ENCODE measurements at places on chromosomes 6 and 20. TPM values are rescaled to one million over a fixed set of nuclear protein-coding genes. Genes with fewer than 3 reads are reported as not detected.

DNA sequence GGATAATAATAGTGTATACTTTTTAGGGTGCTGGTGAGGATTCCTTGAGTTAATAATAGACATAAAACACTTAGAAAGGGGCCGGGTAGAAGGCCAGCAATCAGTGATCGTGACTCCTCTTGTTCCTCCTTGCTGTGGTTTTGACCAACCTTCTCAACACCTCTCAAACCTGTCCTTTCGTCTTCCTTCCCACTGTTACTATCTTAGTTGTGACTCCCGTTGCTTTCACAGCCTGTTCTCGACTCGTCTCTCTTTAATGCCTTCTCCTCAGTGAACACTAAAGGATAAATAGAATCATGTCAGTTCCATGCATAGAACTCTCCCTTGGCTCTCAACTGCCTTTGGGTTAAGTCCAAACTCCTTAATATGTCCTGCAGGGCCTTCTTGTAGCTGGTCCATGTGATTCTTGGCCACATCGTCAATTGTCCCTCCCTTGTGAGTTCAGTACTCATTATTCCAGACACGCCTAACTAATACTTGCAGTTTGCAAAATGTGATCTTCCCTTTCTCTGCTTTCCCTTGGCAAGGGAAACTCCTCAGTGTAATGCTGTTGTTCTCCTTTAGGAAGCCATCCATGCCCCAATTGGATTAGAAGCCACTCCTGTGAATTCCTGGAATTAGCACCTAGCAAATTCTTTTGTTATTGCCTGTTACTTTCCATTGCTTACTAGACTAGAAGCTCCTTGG is 164.9 kb downstream of the UTRN start:
- no peak for DNase-seq

GRCh38 chr6:126302191-126302590 is 37.7 kb upstream of the CENPW start:
- DNase-seq: no peak

DNA sequence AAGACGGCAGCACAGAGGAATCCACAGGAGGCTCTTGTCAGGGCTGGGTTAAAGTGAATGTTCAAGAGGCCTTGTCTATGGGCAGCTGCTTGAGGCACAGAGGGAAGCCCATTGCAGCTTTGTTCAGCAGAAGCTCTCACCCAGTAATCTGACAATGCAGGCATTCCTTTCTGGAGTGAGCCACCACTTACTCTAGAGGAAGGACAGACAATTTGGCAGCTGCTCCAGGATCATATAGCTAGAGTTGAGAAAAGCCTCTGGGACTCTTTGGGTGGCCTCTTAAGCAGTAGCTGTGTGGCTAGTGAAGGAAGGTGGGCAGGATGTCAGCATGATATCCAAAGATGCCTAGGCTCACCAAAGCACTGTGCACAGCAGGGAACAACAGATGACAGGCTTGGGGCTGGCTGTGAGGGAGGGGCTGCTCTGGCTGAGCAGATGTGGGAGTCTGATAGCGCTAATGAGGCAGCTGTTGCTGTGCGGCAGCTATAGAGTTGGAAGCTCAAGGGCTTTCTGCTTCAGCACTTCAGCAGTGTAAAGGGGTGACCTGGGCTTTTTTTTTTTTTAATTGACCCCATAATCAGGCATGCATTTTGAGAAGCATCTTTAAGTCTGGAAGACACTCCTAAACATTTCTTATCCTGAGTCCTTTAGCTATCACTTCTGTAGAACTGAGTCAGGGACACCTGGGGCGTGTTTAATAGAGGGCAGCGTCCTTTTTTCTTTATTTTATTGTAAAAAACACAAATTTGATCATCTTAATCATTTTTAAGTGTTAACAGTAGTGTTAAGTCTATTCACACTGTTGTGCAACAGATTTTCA is 27.2 kb downstream of the CMTR1 start:
- DNase-seq: no peak

- no peak for DNase-seq
Observed at GRCh38 chr6:91013511-91013910, 426.6 kb upstream of the MAP3K7 start.

GRCh38 chr6:100485268-100485667 is 20.5 kb upstream of the SIM1 start:
- no peak for DNase-seq

GRCh38 chr6:93679836-93680235 is 260.5 kb upstream of the EPHA7 start:
- DNase-seq: no peak

GRCh38 chr20:51183451-51183850 is 160.5 kb upstream of the KCNG1 start:
- no peak for DNase-seq

OTOR gene
- total RNA-seq: not detected

DNA sequence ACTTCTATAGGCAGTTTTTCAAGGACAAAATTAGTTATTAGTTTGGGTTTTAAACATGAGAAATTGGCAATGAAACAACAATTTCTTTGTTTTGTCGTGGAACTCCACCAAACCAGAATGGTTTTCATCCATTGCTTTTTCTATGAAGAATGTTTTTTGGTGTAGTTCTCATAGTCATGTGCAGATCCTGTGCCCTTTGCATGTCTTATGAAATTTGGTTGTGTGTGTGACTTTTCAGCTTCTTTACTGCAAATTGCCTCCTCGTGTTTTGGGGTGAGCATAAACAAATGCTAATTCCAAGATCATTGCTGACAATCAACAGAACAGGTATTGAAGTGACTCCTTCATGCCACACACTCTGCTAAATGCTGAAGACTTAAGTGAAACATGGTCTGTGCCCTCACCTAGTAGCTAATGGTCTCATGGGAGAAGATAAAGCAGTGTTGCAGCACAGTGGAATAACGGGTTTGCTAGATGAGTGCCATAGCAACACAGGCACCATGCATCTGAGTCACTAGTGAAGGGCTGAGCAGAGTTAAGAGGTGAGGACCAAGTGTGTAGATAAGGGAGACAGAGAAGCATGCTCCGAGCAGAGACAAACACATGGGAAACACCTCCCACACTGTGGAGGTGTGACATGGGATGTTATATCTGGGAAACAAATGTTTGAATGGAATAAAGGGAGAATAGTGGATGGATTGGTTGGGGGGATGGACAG is 120.0 kb downstream of the SLC16A10 start:
- DNase-seq: no peak

DNA sequence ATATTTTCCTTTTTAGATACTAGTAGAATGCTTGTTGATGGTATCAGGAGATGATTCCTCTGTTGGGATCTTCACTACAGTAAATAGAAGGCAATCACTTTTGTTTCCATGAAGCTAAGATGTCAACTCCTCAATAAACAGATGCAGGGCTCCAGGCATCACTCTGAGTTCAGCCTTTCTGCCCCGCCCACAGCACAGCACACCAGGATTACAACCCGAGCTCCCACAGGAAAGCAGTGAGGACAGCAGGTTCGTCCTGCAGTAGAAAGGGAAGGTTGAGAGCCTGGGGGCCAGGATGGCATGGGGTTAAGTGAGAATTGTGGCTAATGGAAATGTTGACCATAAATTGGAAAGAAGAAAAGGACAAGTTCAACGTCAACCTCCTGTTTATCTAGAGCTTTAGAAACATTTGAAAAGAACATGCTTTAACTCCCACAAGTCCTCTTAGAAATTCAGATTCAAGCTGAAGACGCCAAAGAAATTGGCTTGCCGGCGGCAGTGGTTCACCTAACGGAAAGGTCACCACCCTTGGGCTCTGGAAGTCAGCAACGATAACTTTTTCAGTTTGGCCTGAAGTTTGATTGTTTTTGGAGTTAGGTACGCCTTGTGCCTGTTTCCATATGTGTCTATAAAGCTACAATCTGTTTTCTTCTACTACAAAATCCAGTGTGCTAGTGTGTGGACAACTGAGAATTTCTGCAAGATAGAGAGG is 144.4 kb upstream of the PDE10A start:
- no peak for DNase-seq

DNA sequence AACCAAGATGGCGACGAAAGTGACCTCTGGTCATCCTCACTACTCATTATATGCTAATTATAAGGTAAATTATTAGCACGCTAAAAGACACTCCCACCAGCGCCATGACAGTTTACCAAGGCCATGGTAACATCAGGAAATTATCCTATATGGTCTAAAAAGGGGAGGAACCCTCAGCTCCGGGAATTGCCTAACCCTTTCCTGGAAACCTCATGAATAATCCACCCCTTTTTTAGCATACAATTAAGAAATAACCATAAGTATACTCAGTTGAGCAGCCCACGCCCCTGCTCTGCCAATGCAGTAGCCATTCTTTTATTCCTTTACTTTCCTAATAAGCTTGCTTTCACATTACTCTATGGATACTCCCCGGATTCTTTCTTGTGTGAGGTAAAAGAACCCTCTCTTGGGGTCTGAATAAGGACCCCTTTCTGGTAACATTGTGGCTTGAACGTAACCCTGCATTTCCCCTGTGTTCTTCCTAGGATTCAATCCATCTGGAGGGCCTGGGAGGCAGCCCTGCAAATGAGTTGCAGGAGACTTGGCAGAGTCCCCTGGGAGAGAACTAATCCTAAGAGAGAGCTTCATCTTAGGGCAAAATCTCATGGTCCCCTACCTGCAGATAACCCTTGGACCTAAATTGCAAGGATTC is 225.6 kb upstream of the JARID2 start:
- DNase-seq: no peak

SIRPG gene
- 33.8 TPM for total RNA-seq

WFDC2 gene
- not detected for total RNA-seq

GRCh38 chr20:32501709-32502108 is 83.4 kb downstream of the NOL4L start:
- no peak for DNase-seq

DNA sequence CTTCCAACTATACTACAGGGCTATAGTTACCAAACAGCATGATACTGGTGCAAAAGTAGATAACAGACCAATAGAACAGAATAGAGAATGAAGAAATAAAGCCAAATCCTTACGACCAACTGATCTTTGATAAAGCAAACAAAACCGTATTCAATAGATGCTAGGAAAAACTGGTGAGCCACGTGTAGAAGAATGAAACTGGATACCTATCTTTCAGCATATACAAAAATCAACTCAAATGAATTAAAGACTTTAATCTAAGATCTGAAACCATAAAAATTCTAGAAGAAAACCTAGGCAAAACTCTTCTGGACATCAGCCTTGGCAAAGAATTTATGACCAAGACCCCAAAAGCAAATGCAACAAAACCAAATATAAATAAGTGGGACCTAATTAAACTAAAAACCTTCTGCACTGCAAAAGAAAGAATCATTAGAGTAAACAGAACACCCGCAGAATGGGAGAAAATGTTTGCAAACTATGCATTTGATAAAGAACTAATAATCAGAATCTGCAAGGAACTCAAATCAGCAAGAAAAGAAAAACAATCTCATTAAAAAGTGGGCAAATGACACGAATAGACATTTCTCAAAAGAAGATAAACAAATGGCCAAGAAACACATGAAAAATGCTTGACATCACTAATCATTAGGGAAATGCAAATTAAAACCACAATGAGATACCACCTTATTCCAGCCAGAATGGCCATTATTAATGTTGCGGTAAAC is 109.8 kb downstream of the TAF4 start:
- no peak for DNase-seq

DNA sequence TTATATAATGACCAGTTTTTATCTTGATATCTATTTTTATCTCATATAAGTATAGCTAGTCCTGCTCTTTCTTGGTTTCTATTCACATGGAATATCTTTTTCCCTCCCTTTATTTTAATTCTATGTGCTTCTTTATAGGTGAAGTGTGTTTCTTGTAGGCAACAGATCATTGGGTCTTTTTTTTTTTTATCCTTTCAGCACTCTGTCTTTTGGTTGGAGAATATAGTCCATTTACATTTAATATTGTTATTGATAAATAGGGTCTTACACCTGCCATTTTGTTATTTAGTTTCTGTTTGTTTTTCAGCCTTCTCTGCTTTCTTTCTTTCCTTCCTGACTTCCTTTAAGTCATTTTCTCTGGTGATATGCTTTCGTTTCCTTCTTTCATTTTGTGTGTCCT is 22.2 kb upstream of the LAMA2 start:
- no peak for DNase-seq

COL19A1 gene
- total RNA-seq: not detected

CYP24A1 gene
- total RNA-seq: not detected

DNA sequence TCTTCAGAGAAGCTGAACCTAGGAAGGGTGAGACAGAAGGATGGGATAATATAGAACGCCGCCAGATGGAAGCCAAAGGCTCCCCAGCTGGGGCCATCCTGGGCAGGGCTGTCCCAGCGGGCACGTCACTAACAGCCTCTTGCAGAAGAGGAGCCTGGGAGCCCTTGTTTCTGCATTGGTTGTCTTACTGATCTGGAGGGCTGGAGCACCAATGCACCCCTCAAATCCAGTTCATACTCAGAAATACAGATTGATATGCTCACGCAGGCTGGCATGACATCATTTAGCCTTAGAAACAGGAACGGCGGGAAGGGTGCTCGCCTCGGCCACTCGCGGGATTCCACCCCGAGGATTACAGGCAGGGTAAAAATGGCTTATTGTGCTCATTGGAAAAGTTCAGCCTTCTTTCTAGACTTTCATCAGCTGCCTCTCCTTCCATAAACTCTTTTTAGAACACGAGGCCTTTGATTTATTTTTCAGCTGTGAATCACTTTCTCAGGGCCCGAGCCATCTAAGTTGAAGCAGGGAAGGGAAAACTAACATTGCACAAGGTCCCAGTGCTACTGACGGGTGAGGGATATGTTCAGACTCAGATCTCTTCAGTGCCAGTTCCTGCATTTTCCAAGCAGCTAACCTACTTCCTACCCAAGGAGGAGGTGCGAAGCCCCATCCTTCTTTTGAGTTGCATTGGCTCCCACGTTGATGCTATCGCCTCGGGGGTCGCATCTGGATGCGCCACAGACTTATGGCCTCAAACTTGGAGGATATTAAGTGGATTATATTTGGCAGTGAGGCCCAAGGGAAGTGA is 82.3 kb downstream of the GMPR start:
- DNase-seq: no peak

DNA sequence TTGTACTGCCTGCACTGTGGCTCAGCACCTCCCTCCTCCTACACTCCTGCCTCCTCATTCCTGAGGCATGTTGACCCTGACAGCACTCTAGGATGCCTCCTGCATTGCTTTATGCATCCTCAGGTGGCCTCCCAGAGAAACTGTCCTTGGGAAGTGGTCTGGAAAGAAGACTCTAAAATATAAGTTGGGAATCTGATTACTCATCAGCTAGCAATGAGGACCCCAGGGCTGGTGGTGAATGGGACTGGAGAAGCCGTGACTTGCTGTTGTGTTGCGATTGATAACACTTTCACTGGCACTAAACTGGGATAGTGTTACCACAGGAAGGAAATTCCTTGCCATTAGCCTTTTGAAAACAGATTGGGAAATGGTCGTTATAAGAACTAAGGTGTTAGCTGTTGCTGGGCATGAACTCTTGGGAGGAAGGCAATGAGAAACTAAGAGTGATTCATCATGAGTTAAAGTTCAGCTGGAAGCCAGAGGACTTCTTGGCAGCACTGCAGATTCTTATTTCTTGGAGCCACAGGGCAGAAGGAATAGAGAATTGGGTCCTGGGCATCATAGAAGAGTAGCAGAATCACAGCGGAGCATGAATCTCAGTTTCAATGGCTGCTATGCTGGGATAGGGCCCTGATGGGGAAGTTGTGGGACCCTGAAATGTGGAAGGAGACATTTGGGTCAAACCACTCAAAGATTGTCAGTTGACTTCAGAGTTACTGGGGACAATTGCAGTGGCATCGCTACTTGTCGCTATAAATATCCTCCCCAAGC is 10.1 kb upstream of the SIRPD start:
- peak; percentile 45 for DNase-seq

OR2H1 gene
- not detected for total RNA-seq

Measured in activated CD4-positive, alpha-beta T cell treated with anti-CD3 and anti-CD28 coated beads, Interleukin-2, amount 10 ng/mL, durations not matched to agents 24 days and 14 days (primary cell).